ENCODE measurements at places on chromosomes 6 and 20.

GRCh38 chr6:147504848-147505247, 3.6 kb upstream of the SAMD5 start:
- H3K4me1 ChIP-seq = no peaks in the 10 kb centered on the region
- no peak for DNase-seq
- H3K4me3 ChIP-seq = no peak overlapping the region
- no peak overlapping the region for H3K27ac ChIP-seq

DNA sequence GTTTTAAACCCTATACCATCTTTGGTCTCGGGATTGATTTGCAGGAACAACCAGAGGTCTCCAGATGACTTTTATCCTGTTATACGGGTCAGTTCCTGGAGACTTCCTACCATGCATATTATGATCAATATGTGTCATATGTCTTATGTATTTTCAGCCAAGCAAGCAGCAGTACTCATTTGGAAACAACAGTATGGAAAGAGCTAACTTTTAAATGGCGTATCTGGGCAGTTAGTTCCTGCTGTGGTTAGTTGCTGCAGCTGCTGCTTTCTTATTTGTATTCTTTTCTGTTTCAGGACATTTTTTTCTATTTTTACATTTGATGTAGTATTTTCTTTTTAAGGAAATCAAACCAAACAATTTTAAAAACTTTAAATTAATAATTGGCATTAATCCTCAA, 207.5 kb downstream of the MANEA start:
- no peak overlapping the region for H3K4me3 ChIP-seq
- H3K36me3 ChIP-seq = no peaks in the 10 kb centered on the region
- no peak for DNase-seq
- H3K27ac ChIP-seq = no peak overlapping the region
- H3K4me1 ChIP-seq = peaks cover under 1% of the 10 kb centered on the region

DNA sequence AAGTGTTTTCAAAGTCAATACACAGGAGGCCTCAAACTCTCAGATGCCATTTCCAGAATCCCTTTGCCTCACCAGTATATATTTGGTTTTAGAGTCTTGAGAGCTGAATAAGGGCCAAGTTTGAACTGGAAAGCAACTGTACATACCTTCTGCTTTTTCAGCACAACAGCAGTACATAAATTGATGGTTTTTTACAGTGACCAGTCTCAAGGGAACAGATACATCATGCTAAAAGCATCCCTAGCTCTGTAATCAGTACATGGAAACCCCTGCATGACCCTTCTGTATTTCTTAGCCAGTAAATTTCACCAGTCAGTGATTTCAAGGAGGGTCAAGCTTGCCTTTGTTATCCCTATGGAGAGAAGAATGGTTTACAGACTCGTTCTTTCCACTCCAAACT, 40.6 kb upstream of the ECHDC1 start:
- no peaks in the 10 kb centered on the region for H3K36me3 ChIP-seq
- H3K27me3 ChIP-seq = no peaks in the 10 kb centered on the region
- H3K4me1 ChIP-seq = no peaks in the 10 kb centered on the region
- H3K4me3 ChIP-seq = no peak overlapping the region

GRCh38 chr6:153058291-153058690, 55.8 kb upstream of the MTRF1L start:
- no peaks in the 10 kb centered on the region for H3K36me3 ChIP-seq
- H3K27me3 ChIP-seq = no peaks in the 10 kb centered on the region
- DNase-seq = no peak

GRCh38 chr6:7173843-7174503, 66.2 kb downstream of the RREB1 start:
- peak; percentile 85 for DNase-seq
- peak overlapping the region; percentile 67 for H3K4me3 ChIP-seq
- no peak overlapping the region for H3K27ac ChIP-seq
- H3K4me1 ChIP-seq = peaks cover 15% of the 10 kb centered on the region
- peaks cover 28% of the 10 kb centered on the region for H3K36me3 ChIP-seq

DNA sequence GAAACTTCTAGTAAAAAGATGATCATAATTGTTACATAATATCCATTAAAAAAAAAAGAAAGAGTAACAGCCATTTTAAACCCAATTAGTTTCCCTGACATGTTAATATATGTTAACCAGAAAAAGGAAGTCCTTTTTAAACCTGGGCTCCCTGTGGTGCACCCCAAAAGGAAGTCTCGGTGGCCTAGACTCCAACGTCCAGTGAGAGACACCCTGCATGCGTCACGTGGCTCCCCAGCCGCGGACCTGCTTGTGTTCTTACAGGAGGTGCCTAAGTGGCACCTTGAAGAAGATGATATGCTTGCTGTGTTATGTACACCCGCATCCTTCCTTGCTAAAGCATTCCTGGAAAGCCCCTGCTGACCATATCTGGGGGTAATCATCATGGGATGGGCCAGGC, 50.1 kb downstream of the FOXC1 start:
- no peak for DNase-seq
- H3K36me3 ChIP-seq = no peaks in the 10 kb centered on the region
- H3K4me1 ChIP-seq = no peaks in the 10 kb centered on the region
- no peaks in the 10 kb centered on the region for H3K27me3 ChIP-seq
- no peak overlapping the region for H3K4me3 ChIP-seq
- H3K27ac ChIP-seq = no peak overlapping the region

GRCh38 chr6:135314543-135314942, 133.4 kb downstream of the MYB start:
- peaks cover 1% of the 10 kb centered on the region for H3K4me1 ChIP-seq
- no peak for DNase-seq
- H3K36me3 ChIP-seq = no peaks in the 10 kb centered on the region
- H3K4me3 ChIP-seq = no peak overlapping the region

GRCh38 chr6:151087861-151088598, 151.7 kb upstream of the AKAP12 start:
- no peak overlapping the region for H3K4me3 ChIP-seq
- H3K4me1 ChIP-seq = no peaks in the 10 kb centered on the region
- peak; percentile 29 for DNase-seq
- peaks cover 30% of the 10 kb centered on the region for H3K36me3 ChIP-seq
- no peaks in the 10 kb centered on the region for H3K27me3 ChIP-seq

DNA sequence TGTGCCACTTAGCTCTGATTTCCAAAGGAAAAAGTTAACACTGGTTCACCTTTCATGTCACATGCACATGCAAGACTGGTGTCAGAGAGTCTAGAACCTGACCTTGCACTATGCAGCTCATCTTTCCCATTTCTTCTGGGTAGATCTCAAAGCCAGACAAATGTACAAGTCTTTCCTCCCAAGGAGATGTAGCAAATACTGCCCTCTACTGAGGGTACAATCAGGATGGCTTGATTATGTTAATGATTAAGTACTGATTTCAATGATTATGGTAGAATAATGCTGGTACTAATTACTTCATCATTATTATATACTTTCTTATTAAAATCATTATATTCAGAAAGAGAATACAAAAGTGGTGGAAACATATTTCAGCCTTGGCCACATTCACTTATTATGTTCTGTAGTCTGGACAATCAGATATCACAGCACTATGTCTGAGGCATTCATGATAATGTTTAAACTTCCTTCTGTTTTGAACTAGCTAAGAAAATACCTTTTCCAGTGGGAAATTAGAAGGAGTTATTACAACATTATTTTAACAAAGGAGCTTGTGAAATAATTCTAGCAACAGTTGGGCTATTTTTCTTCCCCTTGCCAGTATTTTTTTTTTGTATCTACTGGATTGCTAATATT, 68.5 kb upstream of the FOXO3 start:
- no peaks in the 10 kb centered on the region for H3K27me3 ChIP-seq
- H3K36me3 ChIP-seq = no peaks in the 10 kb centered on the region
- no peak overlapping the region for H3K4me3 ChIP-seq
- no peak for DNase-seq
- H3K27ac ChIP-seq = no peak overlapping the region
- no peaks in the 10 kb centered on the region for H3K4me1 ChIP-seq

- no peak overlapping the region for H3K4me3 ChIP-seq
- H3K27ac ChIP-seq = no peak overlapping the region
Measured at GRCh38 chr20:23658989-23659609, 21.3 kb upstream of the CST3 start.

DNA sequence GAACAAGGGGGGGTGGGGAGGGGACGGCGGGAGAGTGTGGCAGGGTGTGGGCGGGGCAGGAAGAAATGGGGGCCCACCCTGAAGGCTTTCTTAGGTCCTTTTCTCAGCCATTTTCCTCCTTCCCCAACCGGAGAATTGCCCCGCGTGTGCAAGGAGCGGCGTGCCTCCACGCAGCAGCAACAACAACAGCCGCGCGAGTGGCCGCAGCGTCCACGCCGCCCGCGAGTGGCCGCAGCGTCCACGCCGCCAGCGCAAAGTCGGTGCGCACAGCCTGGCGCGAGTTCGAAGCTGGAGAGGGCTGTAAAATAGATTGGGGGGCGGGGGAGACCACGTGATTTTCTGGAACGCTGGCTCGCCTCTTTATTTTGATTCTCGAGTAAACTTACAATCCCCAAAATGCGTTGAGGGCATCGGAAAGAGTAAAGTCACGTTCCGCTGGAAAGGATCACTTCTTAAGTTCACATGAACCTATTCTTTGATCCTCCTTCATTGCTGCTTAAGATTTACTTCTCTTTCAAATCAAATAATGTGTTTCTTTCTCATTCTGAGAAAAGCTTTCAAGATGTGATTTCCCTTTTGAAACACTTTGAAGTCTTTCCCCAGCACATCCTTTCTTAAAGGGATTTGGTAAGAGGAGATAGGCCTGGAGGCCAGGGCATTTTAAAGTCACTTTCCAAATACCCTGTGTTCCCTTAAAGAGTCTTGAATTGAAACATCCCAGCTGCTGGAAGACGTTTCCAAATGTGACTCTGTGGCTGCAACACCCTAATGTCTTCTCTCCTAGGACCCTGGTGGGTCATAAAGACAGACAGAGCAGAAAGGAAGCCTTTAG, 66.7 kb upstream of the ZNF217 start:
- no peaks in the 10 kb centered on the region for H3K27me3 ChIP-seq
- no peak overlapping the region for H3K4me3 ChIP-seq
- no peak for DNase-seq
- peaks cover 4% of the 10 kb centered on the region for H3K4me1 ChIP-seq
- H3K27ac ChIP-seq = peak overlapping the region; percentile 10
- H3K36me3 ChIP-seq = no peaks in the 10 kb centered on the region

DNA sequence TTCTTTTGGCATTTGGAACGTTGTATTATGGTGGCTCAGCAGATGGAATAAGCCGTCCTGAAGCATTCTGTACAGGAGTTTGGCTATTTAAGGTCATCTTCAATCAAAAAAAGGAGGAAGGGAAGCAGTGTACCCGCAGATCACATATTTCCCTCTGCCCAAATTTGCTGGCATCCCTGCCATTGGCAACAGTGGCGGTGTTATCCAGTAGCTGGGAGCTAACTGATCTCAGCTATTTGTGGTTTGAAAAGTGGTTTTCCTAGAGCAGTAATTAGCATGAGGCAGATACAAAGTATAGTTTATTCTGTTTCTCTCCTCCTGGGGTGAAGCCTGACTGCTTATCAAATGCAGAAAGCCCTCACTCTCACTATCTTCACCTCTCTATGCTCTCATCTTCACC, 576.8 kb downstream of the QKI start:
- no peaks in the 10 kb centered on the region for H3K36me3 ChIP-seq
- H3K4me3 ChIP-seq = no peak overlapping the region
- no peaks in the 10 kb centered on the region for H3K27me3 ChIP-seq
- DNase-seq = no peak
- no peaks in the 10 kb centered on the region for H3K4me1 ChIP-seq
- H3K27ac ChIP-seq = no peak overlapping the region

DNA sequence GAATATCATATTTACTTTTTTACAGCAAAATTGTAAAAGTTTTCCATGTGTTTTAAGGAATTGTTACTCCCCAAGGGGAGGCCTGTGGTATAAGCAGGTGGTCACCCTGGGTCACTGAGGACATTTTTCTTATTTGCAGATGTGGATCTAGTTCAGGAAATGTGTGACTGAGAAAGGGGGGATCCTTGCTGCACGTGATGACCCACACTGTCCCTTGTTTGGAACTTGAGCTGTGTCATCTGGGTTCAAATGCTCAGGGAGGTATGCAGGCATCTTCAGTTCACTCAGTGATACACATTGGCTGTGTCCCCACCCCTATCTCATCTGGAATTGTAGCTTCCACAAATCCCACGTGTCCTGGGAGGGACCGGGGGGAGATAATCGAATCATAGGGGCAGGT, 431.9 kb upstream of the CDH4 start:
- no peaks in the 10 kb centered on the region for H3K27me3 ChIP-seq
- peaks cover 4% of the 10 kb centered on the region for H3K4me1 ChIP-seq
- no peak overlapping the region for H3K27ac ChIP-seq

GRCh38 chr6:55913228-55914195, 38.1 kb upstream of the BMP5 start:
- peak; percentile 67 for DNase-seq
- peaks cover 4% of the 10 kb centered on the region for H3K4me1 ChIP-seq
- H3K36me3 ChIP-seq = no peaks in the 10 kb centered on the region
- no peak overlapping the region for H3K27ac ChIP-seq
- H3K4me3 ChIP-seq = no peak overlapping the region

- peak; percentile 68 for DNase-seq
- H3K27me3 ChIP-seq = peaks cover 21% of the 10 kb centered on the region
- no peaks in the 10 kb centered on the region for H3K4me1 ChIP-seq
- H3K4me3 ChIP-seq = peak overlapping the region; percentile 83
- peaks cover 4% of the 10 kb centered on the region for H3K36me3 ChIP-seq
Measured at GRCh38 chr6:30260036-30260504, 46.9 kb upstream of the TRIM26 start.

GRCh38 chr6:4364172-4364571, 228.8 kb upstream of the ECI2 start:
- H3K4me1 ChIP-seq = no peaks in the 10 kb centered on the region
- H3K4me3 ChIP-seq = no peak overlapping the region
- no peak overlapping the region for H3K27ac ChIP-seq
- no peaks in the 10 kb centered on the region for H3K27me3 ChIP-seq
- DNase-seq = no peak

DNA sequence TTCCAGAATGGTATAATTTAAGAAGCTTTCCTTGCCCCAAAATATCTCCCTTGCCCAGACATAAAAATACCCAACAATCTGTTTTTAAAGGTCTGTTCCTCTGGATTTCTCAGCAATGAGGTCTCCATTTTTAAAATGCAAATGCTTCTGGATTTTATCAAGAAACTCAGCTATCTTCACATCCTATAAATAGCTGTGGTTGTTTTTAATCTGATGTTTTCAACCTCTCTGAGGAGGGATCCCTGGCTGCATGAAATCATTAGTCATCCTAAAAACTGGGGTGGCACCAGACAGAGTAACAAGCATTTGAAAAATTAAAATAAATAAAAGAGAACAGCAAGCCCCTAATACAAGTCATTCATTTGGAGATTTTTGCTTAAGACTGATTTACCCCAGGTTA, 168.5 kb upstream of the ID4 start:
- no peak overlapping the region for H3K27ac ChIP-seq
- no peak overlapping the region for H3K4me3 ChIP-seq
- no peaks in the 10 kb centered on the region for H3K36me3 ChIP-seq

GRCh38 chr6:37878150-37878710, 58.7 kb downstream of the ZFAND3 start:
- H3K27ac ChIP-seq = no peak overlapping the region
- H3K4me1 ChIP-seq = peaks cover 15% of the 10 kb centered on the region
- peaks cover 8% of the 10 kb centered on the region for H3K36me3 ChIP-seq
- H3K4me3 ChIP-seq = no peak overlapping the region
- H3K27me3 ChIP-seq = no peaks in the 10 kb centered on the region
- DNase-seq = no peak

- H3K27me3 ChIP-seq = no peaks in the 10 kb centered on the region
- no peaks in the 10 kb centered on the region for H3K4me1 ChIP-seq
- H3K36me3 ChIP-seq = no peaks in the 10 kb centered on the region
- H3K27ac ChIP-seq = no peak overlapping the region
- DNase-seq = no peak
Measured at GRCh38 chr6:121794630-121795029, 359.2 kb downstream of the GJA1 start.

GRCh38 chr20:39619271-39619785, 657.2 kb downstream of the DHX35 start:
- H3K36me3 ChIP-seq = no peaks in the 10 kb centered on the region
- no peaks in the 10 kb centered on the region for H3K27me3 ChIP-seq
- H3K27ac ChIP-seq = no peak overlapping the region
- H3K4me1 ChIP-seq = no peaks in the 10 kb centered on the region
- no peak overlapping the region for H3K4me3 ChIP-seq

Measured in endodermal cell (in vitro differentiated cells).